ENCODE measurements at places on chromosomes 2 and 18. TPM values are rescaled to one million over a fixed set of nuclear protein-coding genes. Genes with fewer than 3 reads are reported as not detected.

ELOA2 gene
- total RNA-seq = not detected

KCNIP3 gene
- 5.2 TPM for total RNA-seq

FAM237A gene
- total RNA-seq = not detected

SLC9A4 gene
- total RNA-seq = not detected

NOSTRIN gene
- total RNA-seq = 20.3 TPM

ARID5A gene
- total RNA-seq = 52.8 TPM

PTPRN gene
- total RNA-seq = not detected

LBX2 gene
- 0.52 TPM for total RNA-seq

L3MBTL4 gene
- 17.7 TPM for total RNA-seq

LIMS4 gene
- total RNA-seq = 1.9 TPM

HSBP1L1 gene
- 13.3 TPM for total RNA-seq

SP5 gene
- total RNA-seq = not detected

RMDN2 gene
- 43.5 TPM for total RNA-seq

PNO1 gene
- total RNA-seq = 10.9 TPM

ARHGAP28 gene
- total RNA-seq = 78.3 TPM

DYNAP gene
- total RNA-seq = 0.84 TPM

ZC3H15 gene
- 40.6 TPM for total RNA-seq

TRPM8 gene
- not detected for total RNA-seq

HOXD4 gene
- total RNA-seq = 9.8 TPM

CAPG gene
- 62.6 TPM for total RNA-seq

COLEC12 gene
- 4.5 TPM for total RNA-seq

CD8B gene
- total RNA-seq = 9.3 TPM

HOXD1 gene
- total RNA-seq = 1.7 TPM

EFEMP1 gene
- 126 TPM for total RNA-seq

CROCC2 gene
- 1.6 TPM for total RNA-seq

KCNG2 gene
- total RNA-seq = 0.17 TPM

MAP2 gene
- total RNA-seq = 1.1 TPM

DCC gene
- 0.28 TPM for total RNA-seq

STARD6 gene
- not detected for total RNA-seq

RTP5 gene
- 1.0 TPM for total RNA-seq

ANKRD30BL gene
- total RNA-seq = not detected

LRP1B gene
- 0.85 TPM for total RNA-seq

CD8A gene
- total RNA-seq = 99.8 TPM

ALLC gene
- total RNA-seq = not detected

HOXD8 gene
- 16.8 TPM for total RNA-seq

LAMA1 gene
- total RNA-seq = 0.66 TPM

AKAIN1 gene
- not detected for total RNA-seq

RTTN gene
- total RNA-seq = 25.7 TPM

ZAP70 gene
- total RNA-seq = 87.7 TPM

MGAT4A gene
- 30.4 TPM for total RNA-seq

FAM98A gene
- total RNA-seq = 65.9 TPM

NEU2 gene
- total RNA-seq = not detected

IL1F10 gene
- not detected for total RNA-seq

CARF gene
- total RNA-seq = 9.6 TPM

CYP27C1 gene
- total RNA-seq = not detected
